Hindlimb muscle (tissue), 1 donor: ENCODE measurements at places on chromosomes 7 and 10.

GRCh38 chr7:139043823-139044812 lies 8.3 kb upstream of the ZC3HAV1L start:
- no peak for DNase-seq

- no peak for DNase-seq
Observed at GRCh38 chr10:79264942-79265341, 82.3 kb upstream of the PPIF start.

DNA sequence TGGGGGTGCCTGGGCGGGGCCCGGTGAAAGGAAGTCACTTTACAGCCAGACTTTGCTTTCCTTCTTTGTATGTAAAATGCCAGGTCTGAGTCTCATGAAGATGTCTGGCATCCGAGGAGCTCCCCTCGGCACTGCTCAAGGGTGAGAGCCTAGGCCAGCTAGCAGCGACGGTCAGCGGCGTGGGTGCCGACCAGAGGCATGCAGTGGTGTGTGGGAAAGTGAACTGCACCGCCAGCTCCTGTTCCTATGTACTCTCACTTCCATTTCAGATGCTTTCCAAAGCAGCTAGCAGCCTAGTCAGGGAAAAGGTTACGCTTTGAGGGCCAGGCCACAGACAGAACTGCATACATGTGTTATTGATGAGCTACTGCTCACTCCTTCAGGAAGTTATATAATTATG lies 172.8 kb downstream of the ZMYND11 start:
- no peak for DNase-seq

- no peak for DNase-seq
Observed at GRCh38 chr10:72461085-72461484, 106.4 kb upstream of the DNAJB12 start.

DNA sequence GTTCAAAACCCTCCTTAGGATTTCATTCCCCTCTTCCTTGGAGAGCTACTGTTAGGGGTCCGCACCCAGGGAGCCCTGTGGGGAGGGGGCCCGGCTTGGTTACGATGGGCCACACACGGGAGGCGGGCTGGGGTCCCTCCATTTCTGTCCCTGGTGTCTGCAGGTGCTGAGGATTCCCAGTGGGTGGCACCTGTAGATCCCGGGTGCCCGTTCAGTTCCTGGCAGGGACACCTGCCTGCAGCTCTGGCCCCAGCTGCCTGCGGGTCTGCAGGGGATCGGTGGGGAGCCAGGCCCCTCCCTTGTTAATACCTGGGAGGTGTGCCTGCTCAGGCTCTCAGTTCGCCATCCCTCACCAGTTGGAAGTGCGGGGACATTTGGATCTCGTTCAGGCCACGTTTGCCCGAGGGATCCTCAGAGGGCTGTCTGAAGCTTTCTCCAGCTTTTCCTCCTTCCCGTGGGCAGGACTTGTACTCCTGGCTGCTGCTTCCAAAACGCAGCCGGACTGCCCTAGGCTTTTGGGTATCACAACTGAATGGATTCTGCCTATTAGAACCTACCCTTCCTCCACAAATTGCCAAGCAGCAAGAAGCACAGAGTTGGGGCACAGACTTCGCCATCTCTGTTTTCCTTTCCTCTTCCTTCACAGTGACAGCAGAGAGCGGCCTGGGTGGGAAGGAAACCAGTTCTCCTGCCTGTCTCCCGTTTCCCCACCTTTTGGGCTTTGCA lies 22.3 kb upstream of the IL15RA start:
- DNase-seq, result no peak

DNA sequence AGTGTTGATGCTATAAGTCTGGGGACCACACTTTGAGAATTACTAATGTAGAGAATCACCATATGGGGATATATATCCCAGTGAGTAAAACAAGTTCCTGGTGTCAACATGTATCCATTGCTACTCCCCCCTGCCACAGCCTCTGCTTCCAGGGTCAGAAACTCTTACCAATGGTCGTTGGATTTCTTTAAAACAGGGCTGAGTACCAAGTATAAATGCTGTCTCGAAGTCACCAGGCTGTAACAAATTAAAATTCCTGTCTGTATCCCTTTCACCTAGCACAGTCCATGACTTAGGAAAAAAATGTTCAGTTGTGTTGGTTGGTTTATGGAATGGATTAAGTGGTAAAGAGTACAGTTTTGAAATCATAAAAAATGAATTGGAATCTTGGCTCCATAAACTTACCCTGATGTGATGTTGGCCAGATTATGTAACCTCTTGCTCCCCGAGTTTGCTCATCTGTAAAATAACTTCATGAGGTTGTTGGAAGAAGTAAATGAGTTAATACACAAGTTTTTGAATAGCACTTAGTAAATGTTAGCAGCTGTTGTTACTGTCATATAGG lies 364.0 kb upstream of the LRGUK start:
- DNase-seq, result peak; percentile 7
